ENCODE measurements at places on chromosomes 3 and 15.

DNA sequence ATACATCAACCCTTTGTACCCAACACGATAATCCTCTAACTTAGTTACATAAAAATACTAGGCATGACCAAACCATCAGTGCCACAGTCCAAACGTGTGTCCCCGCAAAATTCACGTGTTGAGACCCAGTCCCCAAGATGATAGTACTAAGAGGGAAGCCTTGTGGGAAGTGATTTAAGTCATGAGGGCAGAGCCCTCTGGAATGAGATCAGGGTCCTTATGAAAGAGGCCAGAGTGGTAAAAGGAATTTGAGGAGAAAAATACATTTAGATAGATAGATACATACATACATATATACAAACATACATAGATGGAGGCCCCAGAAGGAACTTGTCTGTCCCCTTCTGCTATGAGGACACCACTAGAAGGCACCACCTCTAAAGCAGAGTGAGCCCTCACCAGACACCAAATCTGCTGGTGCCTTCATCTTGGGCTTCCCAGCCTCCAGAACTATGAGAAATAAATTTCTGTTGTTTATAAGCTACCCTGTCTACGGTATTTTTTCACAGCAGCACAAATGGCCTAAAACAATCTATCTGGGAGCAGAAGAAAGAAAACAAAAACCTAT is 8.0 kb downstream of the TBC1D2B start:
- DNase-seq: no peak

DNA sequence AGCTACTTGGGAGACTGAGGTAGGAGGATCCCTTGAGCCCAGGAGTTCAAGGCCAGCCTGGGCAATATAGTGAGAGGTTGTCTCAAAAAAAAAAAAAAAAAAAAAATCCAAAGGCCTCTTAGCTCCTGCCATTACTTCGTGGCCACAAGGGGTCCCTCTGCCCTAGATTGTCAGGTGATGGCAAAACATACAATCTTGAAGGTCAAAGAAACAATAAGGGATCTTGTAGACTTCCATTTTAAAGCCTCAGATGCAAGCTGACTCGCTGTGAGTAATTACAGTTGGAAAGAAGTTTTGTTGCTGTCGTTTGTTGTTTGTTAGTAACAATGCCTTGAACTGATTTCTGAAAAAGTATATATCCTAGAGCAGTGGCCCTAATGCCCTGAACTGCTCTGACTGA is 55.9 kb upstream of the PLCL2 start:
- DNase-seq: no peak

DNA sequence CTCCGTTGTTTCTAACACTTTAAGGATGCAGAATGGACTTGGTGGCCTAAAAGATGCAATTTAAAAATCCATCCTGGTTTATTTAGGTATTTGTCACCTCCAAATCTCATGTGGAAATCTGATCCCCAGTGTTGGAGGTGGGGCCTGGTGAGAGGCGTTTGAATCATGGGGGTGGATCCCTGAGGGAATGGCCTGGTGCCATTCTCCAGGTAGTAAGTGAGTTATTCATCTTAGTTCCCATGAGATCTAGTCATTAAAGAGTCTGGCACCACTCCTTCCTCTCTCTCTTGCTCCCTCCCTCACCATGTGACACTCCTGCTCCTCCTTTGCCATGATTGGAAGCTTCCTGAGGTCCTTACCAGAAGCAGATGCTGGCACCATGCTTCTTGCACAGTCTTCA is 339.1 kb downstream of the NTRK3 start:
- DNase-seq: no peak

DNA sequence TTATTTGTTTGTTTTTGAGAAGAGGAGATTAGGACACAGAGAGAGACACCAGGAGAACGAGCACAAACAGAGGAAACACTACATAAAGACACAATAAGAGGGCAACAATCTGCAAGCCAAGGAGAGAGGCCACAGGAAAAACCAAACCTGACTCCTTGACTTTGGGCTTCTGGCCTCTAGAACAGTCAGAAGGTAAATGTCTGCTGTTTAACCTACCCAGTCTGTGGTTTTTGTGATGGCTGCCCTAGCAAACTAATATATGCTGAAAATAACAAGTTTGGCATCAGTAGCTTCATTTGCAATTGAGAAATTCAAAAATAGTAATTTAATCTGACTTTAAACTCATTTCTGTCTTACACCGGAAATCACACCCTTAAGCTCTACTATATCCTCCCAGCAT is 110.2 kb downstream of the P3H2 start:
- DNase-seq: no peak

GRCh38 chr15:97944724-97945123 is 15.8 kb upstream of the ARRDC4 start:
- no peak for DNase-seq

- no peak for DNase-seq
Measured at GRCh38 chr3:115968871-115969270, 345.6 kb downstream of the GAP43 start.

DNA sequence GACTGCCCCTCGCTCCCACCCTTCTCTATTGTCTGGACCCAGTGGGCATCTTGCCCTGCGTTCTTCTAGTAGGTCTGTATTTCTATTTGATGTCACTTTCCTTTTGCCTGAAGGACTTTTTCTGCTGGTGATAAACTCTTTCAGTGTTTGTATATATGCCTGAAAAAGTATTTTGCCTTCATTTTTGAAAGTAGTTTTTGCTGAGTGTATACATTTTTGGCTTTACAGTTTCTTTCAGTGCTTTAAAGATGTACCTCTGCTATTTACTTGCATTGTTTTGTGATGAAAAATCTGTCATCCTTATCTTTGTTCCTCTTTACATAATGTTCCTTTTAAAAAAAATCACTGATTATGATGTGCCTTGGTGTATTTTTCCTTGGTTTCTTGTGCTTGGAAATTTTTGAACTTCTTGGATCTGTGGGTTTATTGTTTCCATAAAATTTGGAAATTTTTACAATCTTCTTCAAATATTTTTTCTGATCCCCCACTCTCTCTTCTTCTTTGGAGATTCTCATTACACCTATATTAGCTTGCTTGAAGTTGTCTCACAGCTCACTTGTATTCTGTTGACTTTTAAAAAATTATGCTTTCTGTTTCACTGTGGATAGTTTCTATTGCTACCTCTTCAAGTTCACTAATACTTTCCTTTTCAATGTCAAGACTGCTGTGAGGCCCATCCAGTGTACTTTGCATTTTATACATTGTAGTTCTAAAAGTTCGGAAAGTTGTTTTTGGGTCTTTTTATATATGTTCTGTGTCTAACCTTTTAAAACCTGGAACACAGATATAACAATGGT is 67.8 kb downstream of the RGMA start:
- DNase-seq: no peak

DNA sequence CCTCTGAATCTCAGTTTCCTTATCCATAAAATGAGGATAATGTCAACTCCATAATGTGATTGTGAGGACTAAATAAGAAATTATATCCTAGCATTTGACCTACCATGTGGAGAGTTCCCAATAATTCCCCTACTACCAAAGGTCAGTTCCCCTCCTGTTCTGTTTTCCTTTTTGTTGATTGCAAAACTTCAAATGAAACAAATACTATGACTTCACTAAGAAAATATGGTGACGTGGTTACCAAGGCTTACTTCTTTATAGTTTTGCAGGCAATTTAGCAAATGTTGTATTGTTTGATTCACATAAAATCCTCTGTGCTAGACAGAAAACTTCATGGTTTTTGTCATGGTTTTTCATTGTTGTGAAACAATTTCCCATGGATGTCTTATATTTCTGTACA is 153.8 kb upstream of the RORA start:
- DNase-seq: no peak

DNA sequence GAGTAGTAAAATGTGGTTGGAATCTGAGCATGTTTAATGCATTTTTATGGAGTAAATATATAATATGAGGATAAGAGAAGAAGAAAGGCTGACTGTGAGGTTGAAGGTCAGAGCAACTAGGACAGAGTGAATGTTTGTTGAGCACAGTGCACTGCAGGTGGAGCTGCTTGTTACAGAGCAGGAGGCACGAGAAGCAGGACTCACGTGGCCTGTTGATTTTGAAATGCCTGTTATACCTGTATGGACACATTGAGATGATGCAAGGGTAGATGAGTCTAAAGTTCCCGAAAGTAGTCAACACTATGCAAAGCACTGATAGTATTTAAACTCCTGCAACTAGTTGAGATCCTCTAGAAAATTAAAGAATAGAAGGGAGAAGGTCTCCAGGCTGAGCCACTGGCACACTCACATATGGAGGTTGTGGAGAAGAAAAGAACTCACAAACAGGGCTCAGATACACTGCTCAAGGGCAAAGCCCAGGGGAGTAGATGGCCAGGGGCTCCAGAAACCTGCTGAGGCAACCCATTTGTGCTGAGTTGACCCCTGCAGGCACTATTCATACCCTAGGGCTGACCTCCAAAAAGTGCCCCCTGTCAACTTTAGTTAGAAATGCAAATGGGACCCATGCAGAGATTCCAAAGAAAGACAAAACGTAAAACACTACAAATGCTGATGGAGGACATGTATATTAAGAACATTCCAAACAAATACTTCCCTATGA is 541.5 kb downstream of the GABRG3 start:
- DNase-seq: no peak
